Stimulated activated CD8-positive, alpha-beta memory T cell treated with anti-CD3 and anti-CD28 coated beads, Interleukin-2, amount 100 ng/mL, for 1 hour (primary cell): ENCODE measurements at places on chromosomes 5 and 9.

DNA sequence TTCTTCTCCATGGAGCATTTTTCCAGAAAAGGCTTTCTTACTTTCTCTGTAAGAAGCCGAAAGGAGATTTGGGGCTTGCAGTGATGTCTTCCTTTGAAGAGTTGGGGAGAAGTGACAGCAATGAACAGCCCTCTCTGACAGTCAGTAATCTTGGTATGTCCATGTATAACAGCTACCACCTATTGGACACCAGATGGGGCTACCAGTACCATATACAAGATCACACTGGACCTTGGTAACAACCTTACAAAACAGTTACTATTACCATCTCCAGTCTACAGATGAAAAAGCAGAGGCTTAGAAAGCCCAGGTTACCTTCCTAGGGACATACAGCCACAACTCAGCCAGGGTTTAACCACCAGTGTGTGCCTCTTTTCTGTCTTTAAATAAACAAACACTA lies 272.7 kb upstream of the TRPC7 start:
- no peak for DNase-seq

- no peak for DNase-seq
Measured at GRCh38 chr5:155898284-155898683, 428.7 kb upstream of the SGCD start.

GRCh38 chr9:100096378-100096916 lies 2.4 kb downstream of the ERP44 start:
- no peak for DNase-seq

DNA sequence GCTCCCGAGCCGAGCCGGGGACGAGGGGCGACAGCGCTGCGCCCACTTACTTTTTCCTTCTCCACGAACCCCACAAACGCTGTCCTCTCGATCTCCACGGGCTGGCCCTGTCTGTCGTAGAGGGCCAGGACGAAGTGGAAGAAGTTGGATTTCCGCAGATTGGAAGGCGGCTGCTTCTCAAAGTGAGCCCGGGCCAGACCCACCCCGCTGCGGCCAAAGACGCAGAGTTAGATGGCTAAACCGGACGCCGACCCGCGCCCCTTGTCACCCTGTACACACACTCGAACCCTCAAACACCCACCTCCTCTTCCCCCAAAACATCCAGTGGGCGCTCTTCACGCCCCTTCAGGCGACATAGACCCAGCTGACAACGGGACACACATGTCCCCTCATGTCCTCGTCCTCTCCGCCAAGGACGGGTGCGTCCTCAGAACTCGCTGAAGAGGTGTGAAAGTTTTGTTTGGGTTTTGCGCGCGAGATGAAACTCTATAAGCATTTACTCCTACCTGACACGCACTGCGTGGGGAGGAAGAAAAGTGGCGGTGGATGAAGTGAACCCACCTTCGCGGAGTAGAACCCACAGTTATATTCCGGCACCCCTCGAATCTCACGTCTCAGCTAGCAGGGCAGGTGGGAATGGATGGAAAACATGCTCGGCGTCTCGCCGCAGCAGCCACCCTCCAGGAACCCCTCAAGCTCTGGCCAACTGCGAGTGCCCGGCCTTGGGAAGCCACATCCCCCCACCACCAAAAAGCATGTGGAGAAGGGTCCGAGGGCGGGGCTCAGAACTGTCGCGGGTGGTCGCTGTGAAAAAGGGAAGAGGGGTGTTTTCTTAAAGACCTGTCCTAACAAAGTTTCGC lies 2.6 kb downstream of the EBF1 start:
- DNase-seq = no peak

GRCh38 chr9:86721843-86722705 lies 225.2 kb downstream of the GAS1 start:
- DNase-seq = no peak

GRCh38 chr5:13346401-13346800 lies 598.1 kb downstream of the DNAH5 start:
- no peak for DNase-seq

DNA sequence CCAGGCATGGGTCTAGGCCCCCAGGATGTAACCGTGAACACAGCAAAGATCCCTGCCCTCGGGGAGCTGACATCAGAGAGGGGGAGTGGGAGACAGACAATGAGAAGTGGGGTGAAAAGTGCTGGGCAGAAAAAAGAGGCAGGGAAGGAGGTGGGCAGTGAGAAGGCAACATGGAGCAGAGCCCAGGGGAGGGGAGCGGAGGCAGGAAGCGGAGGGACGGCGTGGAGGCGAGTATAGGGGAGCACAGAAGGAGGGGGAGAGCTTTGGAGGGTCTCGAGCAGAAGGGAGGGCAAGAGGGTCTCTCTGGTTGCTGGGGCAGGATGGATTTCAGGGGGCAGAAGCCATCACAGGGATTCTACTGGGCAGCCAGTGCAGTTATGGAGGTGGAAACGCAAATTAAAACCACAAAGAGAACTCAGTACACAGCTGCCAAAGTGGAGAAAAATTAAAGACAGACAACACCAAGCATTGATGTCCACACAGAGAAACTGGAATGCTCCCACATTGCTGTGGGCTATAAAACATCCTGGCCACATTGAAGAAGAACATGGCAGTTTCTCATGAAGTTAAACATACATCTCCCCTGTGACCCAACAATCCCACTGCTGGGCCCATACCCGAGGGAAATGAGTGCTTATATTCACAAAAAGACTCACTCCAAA lies 21.1 kb upstream of the LAMC3 start:
- no peak for DNase-seq

GRCh38 chr9:20945269-20945668 lies 86.2 kb downstream of the HACD4 start:
- no peak for DNase-seq

DNA sequence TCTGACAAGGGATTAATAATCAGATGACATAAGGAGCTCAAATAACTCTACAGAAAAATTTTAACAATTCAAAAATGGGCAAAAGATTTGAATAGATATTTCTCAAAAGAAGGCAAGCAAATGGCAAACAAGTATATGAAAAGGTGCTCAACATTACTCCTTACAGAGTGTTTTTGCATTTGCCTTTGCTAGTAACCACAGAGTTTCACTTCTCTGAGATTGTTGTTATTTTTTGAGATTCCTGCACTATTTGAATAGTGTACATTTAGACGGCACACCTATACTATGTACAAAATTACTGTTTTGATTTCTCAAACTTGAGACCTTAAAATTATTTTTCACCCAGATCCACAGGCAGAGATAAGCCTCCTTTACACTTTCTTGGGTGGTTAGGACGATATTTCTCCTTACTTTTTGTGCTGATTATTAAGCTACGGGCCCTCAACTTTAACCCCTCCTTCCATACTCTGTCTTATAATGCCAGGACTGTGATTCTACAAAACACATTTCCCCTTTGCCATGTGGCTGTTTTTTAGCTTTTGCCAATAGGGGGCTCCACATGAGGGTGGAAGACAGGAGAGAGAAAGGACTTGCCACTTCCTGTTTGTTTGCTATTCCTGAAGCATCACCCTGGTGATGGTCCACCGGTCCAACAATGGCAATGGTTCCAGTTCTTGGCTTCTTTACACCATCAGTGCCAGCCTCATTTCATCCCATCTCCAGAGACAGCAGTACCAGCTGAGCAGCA lies 65.0 kb upstream of the DAP start:
- no peak for DNase-seq

- DNase-seq = no peak
Measured at GRCh38 chr5:78243639-78244038, 50.9 kb downstream of the AP3B1 start.

DNA sequence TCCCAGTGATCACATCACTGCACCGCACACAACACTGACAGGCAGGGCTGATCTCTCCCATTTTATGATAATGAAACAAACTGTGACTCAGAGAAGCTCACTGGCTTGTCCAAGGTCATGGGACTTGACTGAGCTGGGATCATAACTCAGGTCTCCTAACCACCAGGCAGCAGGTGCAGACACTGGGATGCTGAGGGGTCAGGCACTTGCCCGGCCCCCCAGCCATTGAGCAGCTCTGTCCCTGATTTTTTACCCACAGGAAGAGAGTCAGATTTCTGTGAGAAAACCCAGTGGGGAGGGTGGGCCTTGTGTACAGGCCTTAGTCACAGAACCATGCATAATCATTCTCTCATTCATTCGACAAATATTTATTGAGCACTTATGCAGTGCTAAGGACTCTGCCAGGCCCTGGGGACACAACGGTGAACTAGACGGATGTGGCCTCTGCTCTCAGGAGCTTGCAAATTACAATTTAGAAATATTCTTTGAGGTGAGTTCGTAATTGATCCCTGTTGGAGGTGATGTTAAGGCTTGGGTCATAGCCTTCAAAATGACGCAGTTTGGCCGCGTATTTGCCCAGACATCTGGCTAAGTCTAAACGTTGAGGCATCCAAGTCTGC lies 54.5 kb upstream of the TGFBR1 start:
- no peak for DNase-seq

GRCh38 chr9:17075146-17075757 lies 59.6 kb upstream of the CNTLN start:
- no peak for DNase-seq

DNA sequence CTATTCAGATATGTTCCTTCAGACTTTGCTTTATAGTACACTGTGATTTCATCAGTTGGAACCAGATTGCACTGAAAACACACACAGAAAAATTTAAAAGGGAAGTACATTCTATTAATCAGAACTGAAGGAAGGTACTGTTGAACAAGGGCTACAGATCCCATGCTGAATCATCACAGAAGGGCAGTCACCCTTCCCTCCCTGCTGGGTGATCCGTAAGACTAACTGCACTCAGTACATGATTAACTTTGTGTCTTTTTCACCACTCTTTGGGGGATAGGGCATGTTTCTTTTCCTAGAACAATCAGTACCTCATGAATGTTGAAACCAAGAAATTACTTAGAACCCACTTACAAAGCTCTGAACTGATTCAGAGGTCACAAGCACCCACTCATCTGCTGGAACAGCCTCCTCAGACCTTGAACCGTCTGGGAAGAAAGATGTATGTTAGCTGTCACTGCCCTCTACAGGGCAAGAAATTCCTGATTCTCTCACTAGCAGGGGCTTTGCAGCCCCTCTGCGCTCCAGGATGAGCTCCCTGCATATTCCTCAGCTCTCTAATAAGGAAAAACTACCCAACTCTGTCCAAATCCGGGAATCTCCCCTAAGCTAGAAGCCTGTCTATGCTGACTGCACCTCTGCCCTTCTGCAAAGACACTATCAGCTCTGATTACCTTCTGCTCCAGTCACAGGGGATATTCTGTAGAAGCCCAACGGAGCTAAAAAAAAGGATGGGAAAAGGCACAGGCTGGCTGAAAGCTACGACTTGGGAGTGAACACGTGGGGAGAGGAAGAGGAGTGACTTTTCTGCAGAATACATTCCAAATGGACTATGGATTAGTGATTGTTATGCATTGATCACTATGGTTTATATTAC lies 51.0 kb downstream of the IARS1 start:
- no peak for DNase-seq

- no peak for DNase-seq
Measured at GRCh38 chr5:181217803-181218062, 5.3 kb upstream of the TRIM41 start.

- no peak for DNase-seq
Measured at GRCh38 chr5:35902046-35902672, 36.3 kb downstream of the CAPSL start.

GRCh38 chr5:173961418-173961817 lies 27.6 kb upstream of the C5orf47 start:
- no peak for DNase-seq

DNA sequence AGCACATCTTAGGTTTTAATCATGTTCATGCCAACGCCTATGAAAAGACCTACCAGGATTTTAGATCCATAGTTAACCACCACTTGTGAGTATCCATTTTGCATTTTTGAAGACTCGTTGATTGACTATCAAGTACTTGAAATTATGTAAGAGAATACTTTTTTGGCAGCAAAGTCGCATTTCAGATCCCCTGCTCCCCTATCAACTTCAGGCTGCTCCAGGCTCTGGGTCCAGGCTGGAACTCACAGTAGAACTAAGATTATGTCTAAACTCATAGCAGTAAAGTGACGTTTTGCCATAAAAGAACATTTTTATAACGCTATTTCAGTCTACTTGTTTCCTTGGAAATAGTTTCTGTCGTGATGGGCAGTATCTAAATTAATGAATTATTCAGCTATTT lies 267.7 kb downstream of the FANCC start:
- DNase-seq = no peak

DNA sequence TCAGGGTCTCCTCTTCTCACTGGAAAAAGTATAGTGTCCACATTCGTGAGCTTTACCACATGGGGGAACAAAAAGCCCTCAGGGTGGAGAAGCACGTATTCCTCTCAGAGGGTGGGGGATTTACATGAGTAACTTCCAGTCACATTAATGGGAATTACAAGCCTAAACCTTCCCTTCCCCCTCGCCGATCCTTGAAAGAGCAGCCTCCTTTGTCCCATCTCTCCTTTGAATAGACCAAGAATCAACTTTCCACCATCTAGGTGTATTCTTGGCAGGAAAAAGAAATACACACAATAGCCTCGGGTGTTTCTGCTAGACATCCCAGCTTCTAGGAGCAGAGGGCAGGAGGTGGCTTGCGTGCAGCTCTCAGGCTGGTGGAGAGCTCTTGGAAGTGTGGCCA lies 144.4 kb downstream of the ZNF462 start:
- DNase-seq = no peak

DNA sequence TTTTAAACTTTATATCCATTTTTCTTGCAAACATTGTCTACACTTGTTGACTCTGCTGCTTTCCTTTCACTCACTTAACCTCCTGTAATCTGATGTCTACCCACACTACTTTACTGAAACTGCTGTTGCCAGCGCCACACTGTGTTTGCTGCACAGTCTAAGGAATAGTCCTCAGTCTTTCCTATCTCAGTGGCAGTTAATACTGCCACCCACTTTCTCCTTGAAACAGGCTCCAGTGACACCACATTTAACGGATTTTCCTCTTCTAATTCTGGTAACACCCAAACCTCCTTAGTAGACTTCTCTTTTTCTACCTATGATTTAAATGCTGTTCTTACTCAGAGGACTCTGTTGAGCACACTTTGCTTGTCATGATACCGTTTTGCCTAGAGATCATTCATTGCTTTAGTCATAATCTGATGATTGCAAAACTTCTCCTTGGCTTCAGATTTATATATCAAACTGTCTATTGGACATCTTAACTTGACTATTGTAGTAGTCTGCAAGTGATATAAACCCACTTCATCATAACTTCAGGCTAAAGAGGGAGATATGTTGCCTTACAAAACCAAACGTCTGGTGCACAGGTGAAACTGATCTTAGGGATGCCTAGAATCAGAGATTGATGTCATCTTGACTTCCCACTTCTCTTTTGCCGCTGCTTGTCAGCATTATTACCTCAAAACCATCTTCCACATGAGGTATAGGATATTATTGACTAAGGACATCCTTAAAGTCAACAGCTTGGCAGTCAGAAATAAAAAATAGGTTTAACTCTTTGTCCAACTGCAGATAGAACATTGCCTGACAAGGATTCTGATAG lies 94.1 kb downstream of the CDC42SE2 start:
- no peak for DNase-seq

DNA sequence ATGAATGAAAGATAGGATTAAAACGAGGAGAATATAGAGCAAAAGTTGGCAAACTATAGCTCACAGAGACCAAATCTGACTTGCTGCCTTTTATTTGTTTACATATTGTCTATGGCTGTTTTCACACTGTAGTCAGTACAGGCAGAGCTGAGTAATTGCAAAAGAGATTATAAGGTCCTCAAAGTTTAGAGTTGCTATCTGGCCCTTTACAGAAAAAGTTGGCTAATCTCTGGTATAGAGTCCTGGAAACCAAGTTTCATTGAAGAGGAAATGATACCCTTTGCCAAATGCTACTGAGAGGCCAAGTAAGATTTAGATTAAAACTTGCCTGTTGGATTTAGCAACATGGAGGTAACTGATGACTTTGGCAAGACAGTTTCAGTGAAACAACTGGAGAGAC lies 36.0 kb downstream of the LYRM7 start:
- no peak for DNase-seq
